CD4-positive, alpha-beta T cell treated with Interleukin-6 at 100 ng/mL for 8 hours (primary cell): ENCODE measurements at places on chromosomes 3 and 15.

DNA sequence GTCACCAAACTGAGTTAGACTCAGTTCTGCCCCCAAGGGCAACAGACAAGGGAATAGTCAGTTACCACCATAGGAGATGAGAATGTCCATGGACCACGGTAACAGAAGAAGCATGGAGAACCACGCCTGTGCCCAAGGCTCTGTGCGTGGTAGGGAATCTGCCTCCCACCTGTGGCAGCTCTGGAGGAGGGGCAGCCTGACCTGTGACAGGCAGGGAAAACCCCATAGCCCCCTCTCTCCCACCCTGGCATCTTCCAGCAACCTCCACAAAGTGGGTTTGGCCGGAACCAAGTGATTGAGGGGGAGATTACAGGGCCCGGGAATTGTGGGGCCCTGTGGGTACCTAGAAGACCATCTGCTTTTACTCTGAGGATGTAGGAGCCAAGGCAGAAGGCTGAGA, 14.3 kb upstream of the LTF start:
- DNase-seq: no peak

DNA sequence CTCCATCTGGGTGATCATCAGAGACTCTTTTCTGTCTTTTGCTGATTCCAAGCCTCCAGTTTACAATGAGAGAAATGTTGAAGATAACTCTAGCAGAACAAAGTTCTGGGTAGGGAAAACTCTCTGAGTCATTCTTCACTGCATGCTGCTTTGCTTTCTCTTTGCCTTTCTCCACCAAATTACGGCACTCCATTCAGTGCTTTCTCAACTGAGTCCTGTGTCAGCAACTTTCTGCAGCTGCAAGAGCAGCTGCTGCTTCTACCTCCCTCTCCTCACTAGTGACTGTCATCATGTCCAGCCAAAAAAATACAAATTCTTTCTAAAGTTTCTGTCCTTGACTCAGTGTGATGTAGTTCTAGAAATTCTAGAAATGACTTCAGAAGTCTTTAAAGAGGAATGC, 953.8 kb downstream of the IGSF11 start:
- DNase-seq: no peak

- DNase-seq: no peak
These were observed 38.0 kb downstream of the SHC4 start for GRCh38 chr15:48925714-48926223.

DNA sequence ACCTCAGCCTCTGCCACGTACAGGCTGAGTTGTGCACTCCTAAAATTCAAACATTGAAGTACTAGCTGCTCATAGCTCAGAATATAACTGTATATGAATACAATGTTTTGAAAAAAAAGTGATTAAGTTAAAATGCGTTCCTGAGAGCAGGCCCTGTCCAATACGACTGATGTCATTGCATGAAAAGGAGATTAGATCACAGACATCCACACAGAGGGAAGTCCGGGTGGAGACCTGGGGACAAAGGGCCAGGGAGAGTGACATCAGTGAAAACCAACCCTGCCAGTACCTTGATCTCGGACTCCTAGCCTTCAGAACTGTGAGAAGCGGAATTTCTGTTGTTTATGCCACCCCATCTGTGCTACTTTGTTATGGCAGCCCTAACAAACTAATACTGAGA, 311.4 kb upstream of the NR2F2 start:
- DNase-seq: no peak

GRCh38 chr15:84834229-84834955, 17.2 kb downstream of the ALPK3 start:
- no peak for DNase-seq

GRCh38 chr3:123412076-123412475, 36.8 kb downstream of the ADCY5 start:
- DNase-seq: no peak

- no peak for DNase-seq
These were observed 549.4 kb upstream of the MDFIC2 start for GRCh38 chr3:70861855-70862254.

DNA sequence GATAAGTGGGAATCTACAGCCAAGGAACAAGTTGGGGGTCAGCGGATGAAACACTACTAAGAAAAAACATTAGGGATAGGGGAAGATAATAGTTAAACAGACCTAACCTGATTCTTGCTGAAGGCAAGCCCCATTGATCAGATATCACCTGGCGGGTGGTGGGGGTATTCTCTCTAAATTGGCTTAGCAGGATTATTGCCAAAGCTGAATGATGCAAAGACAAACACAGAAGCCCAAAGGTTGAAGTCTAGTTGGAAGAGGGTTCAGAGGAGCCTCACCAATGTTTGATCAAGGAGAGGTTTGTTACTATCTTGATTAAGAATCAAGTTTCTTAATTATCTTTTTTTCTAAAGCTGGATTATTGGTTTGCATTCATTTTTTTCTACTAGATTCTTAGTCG, 371.9 kb upstream of the CNTN4 start:
- no peak for DNase-seq

DNA sequence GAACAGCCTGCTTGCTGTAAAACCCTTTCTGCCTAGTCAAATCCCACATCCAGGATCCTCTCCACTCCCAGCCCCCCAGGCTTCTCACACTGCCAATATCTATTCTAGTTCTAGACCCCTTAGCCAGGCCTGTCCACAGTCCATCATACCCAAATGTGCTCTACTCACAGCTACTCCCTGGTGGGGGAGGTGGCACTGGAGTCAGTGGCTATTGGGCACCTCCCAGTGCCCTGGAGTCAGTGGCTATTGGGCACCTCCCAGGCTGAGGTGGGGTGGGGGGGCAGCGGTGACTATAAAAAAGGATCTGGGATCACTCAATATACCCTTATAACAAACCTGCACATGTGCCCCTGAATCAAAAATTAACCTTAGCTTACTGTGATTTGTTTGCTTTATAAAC, 773 bp upstream of the DISP2 start:
- DNase-seq: no peak

GRCh38 chr3:26460985-26461384, 161.6 kb upstream of the LRRC3B start:
- DNase-seq: no peak

- DNase-seq: no peak
These were observed 151.5 kb downstream of the GOLGA6L4 start for GRCh38 chr15:84387086-84387485.

- no peak for DNase-seq
These were observed 376.3 kb upstream of the ARHGEF26 start for GRCh38 chr3:153744889-153745288.

DNA sequence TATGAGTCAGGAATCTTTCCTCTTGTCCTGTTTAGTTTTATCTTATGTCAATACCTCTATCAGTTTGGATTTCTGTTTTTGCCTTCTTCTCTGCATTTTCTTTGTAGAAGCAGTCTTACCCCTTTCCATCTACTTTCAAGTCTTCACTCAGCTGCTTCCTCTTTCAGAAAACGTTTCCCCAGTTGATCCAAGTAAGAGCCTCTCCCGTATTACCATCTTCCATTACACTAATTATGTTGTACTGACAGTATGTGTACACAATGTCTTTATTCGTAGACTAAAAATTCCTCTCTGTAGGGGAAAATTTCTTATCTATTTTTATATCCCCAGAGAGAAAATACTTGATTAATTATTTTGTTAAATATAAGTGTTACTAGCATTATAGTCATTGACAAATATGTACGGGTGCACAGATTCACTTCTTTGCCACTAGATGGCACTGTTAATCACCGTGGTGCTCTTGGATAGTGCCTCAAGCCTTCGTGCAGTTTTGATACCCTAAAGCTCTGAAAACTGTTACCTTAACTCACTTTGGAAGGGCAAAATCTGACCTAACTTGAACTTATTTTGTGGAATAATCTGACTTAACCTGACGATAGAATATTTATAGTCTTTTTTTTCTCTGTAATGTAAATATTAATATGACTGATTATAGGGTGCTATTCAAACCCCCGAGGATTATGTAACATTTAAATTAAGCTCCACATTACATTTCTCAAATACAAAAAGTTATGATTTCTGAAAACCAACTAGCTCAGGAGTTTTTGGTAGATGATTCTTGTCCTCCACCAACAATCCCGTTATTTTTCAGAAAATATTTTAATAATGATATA, 74.2 kb upstream of the POU1F1 start:
- peak; percentile 49 for DNase-seq

GRCh38 chr3:147358144-147358992, 48.0 kb downstream of the ZIC4 start:
- DNase-seq: no peak
